ENCODE measurements at places on chromosomes 4 and X.

- DNase-seq: no peak
Measured at GRCh38 chr4:76206222-76206942, 7.2 kb downstream of the SCARB2 start.

- DNase-seq: no peak
Measured at GRCh38 chrX:1877780-1878179, 262.9 kb downstream of the ASMT start.

DNA sequence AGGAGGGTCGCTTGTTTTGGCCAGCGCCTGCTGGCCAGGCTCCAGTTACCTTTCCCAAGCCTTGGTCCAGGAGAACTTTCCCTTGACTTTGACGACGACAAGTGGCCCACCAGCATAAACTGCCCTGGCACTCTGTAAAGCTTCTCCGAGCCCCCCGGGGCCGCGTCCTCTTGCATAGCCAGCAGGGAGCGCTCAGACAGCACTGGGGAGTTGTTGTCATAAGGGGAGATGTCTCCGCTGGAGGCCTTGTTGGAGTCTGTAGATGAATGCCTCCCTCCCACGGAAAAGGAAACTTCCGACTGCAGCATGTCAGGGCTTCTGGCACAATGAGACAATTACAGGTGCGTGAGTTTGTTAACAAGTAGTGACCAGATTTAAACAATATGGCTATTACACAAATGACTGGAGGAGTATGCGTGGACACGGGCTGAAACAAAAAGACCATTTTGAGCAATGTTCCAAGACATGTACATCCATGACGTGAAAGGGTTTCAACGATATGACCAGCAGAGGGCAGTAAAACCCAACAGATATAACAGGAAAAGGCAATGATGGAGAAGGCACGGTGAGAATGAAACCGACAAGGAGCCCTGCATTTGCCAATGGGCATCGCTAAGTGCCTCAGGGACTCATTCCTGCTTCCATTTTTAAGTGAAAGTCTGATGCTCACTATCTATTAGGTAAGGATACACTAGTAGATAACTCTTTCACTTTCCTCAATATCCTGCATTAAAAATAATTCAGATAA is 33.0 kb downstream of the HCCS start:
- peak; percentile 59 for DNase-seq

GRCh38 chr4:97134456-97134855 is 1008.8 kb downstream of the STPG2 start:
- no peak for DNase-seq

DNA sequence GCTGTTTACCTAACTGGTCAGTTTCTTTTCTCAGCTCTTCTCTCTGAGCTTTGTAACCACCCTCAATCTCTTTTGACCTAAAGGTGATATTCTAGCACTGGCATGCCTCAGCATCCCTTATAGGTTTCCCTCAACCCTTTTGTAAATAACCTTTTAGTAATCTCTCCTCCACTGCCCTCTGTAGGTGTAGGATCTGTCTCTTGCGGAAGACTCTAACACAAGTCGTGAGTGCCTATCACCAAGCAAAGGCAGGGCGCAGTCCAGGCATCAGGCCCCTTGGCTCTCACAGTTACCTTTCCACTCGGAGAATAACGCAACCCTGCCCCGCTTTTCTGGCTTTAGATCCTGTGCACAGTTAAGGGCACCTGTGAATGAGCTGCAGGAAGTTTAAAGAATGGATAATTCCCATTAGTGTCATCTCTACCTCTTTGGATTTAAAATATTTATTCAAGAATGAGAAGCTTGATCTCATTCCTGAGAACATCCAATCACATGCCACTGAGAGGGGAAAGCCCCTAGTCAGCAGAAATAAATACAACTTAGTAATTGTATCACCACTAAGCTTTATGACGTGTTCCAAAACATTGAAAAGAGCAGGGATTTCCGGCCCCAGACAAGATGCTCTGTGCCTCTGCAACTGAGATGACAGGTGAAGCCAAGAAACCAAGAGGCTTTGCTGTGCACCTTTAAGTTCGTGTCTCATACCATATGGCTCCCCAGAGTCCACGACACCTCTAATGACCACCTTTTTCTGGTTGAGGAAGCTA is 58.8 kb downstream of the SPINK2 start:
- DNase-seq: no peak

- DNase-seq: peak; percentile 18
Measured at GRCh38 chr4:113811359-113811758, 49.8 kb upstream of the CAMK2D start.
